HEK293T (cell line): ENCODE measurements at places on chromosomes 4 and X.

GRCh38 chr4:142128529-142128928, 492.1 kb downstream of the IL15 start:
- no peak for DNase-seq

DNA sequence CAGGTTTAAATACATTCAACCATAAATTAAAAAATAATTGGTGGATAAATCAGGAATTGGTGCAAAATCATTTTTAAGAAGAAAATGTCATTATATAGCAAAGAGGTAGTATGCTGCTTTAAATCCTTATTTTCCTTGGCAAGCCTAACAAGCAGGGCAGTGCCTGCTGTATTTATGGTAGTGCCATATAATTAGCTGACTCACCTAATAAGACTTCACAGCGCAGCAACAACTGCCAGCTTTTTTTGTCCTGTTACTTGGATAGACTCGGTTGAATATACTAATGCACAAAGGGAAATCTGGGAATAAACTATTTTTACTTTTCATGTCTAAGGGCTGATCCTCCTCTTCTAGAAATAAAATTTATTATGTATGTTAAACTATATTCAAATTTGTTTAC, 99.1 kb downstream of the SNCA start:
- DNase-seq, result no peak

DNA sequence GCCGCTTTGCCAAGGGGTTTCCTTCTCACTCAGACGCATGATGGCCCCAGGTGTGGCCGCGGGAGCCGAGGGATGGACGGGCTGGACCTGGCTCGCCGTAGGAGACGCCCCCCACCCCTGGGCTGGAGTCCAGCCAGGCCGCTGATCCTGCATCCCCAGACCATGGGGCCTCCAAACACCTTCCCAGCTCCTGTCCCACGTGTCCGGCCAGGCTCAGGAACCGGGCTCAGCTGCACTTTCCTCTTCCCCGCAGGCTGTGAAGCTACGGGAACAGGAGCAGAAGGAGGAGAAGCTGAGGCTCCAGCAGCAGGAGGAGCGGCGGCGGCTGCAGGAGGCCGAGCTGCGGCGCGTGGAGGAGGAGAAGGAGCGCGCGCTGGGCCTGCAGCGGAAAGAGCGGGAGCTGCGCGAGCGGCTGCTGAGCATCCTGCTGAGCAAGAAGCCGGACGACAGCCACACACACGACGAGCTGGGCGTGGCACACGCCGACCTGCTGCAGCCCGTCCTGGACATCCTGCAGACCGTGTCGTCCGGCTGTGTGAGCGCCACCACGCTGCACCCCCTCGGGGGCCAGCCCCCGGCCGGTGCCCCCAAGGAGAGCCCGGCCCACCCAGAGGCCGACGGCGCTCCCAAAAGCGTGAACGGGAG, 9.1 kb downstream of the AKAP17A start:
- no peak for DNase-seq

DNA sequence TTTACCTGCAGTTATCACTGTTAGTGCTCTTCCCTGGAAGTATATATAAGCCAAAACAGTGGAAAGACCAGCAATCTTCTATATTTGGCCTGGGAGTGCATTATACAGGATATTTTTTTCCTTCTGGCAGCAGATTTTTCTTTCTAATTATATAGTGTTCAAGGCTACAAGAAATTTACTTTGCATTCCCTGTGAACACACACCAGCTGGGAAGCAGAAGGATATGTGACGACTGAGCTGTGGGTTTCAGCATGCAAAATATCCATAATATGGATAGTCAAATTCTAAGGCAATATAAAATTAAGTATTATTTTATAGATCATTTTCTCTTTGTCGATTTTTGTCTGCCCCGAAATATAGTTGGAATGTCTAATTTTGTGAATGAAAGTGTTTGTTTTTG, 31.2 kb downstream of the GUCY1B1 start:
- no peak for DNase-seq

- no peak for DNase-seq
Measured at GRCh38 chr4:54102531-54103106, 2.7 kb downstream of the GSX2 start.

DNA sequence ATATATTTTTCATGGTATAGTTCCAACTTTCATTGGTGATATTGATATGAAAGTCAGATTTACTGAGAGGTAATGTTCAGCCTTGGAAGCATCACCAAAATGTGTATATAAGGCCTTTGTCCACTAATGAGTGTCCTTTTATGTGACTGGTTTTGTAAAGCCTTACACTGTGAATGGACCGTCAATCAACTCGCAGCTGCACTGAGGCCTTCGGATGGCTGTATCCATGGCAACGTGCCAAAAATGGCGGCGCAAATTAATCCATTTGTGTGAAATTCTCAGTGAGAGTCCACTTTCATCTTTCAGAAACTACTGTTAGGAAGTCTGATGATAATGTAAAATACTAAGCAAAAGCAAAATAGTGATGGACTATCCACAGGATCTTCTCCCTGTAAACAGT, 131.7 kb downstream of the SPCS3 start:
- no peak for DNase-seq

- no peak for DNase-seq
Measured at GRCh38 chr4:96630839-96631238, 790.9 kb downstream of the PDHA2 start.
